ENCODE measurements at places on chromosomes 12 and 14.

GRCh38 chr14:93195316-93195999 lies 10.3 kb downstream of the LYSET start:
- DNase-seq, result no peak

- DNase-seq, result no peak
Observed at GRCh38 chr12:108483213-108484059, 31.6 kb upstream of the FICD start.

- DNase-seq, result peak; percentile 61
Observed at GRCh38 chr12:88723219-88723618, 142.9 kb upstream of the KITLG start.

DNA sequence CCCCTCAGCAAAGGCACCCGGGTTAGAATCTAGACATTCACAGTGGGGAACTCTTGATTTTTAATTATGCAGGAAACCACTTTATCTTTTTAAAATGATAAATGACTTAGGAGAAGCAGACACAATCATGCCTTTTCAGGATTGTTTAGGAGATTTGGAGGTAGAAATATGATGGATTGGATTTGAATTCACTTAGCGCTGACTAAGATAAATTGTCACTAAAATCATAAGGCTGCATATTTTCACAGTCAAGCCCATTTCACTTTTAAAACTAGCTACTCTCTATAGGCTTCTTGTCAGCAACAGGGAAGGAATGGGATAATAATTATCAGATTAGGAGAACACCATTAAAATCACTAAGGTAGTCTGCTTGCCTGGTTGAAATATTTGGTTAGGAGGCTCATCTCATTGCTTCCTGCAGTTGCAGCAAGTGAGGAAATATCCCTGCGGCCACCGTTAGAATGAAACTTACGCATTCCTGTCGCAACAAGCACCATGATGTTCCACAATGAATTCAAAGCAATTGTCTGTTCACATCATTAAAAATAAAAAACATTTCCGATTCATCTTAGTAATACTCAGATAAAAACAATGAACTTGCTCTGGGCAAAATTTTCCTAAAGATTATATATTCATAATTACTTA lies 31.9 kb downstream of the DACT1 start:
- DNase-seq, result no peak

- DNase-seq, result peak; percentile 80
Observed at GRCh38 chr14:97077253-97077653, 280.1 kb downstream of the VRK1 start.

DNA sequence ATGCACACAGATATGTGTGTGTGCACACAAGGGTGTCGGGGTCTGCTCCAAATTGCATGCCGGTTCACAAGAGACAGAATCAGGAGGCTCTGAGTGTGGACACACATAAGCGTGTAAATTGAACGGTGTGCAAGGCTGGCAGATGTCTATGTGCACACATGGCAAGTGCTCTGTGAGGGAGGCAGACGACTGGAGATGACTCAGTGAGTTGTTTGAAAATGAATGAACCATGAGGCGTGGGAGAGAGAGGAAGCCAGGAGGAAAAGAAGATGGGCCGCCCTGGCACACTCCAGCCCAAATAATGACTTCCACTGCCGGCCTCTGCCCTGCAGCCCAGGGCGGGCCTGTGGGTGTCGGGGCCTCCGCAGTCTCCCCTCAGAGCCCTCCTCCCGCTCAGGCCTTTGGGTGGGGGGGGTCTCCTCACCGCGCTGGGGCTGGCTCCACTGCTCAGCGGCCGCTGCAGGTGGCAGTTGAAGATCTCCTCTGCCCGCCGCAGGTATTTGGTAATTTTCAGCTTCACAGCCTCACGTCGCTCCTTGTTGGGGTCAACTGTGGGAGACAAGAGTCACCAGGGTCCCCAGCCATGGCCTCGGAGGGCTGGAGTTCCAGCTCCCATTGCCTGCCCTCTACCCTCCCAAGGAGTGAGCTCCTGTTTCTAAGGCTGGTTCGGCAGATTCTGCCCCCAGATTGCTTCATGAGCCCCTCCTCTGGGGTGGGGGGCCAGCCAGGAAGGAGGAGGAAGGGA lies 3.5 kb downstream of the RPS6KL1 start:
- DNase-seq, result no peak

- peak; percentile 72 for DNase-seq
Observed at GRCh38 chr14:61894452-61895077, 132.3 kb downstream of the SNAPC1 start.

DNA sequence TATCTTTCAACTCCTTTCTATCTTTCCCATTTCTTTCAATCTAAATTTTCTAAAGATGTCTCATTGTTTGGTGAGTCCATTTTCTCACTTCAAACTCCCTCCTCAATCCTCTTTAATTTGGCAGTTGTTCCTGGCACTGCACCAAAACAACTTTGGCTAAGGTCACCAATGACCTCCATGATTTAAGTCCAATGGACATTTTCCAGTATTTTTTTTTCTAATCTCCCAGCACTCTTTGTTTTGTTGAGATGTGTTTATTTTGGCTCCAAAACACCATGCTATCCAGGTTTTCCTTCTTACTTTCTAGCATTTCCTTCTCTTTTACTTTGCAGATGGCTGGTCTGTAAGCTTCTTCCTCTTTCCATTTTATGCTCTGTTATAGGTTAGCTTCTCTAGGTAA lies 42.5 kb upstream of the OTOGL start:
- DNase-seq, result peak; percentile 35

DNA sequence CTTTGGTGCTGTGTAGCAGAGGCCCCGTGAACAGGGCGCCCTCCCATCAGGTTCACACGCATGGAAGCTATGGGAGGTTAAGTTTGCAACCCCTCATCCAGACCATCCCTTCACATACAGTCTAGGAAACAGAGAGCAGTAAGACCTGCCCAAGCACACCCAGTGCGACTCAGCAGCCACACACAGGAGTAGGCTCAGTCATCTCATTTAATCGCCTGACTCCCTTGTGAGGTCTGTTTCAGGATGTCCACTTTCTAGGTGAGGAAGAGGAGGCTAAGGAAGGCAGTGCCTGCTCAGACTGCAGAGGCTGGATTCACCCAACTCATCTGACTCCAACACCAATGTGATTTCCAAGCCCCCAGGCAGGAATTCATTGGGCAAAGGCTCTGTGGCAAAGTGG lies 11.9 kb downstream of the BDKRB1 start:
- no peak for DNase-seq

GRCh38 chr12:105805730-105806399 lies 332.9 kb downstream of the NUAK1 start:
- no peak for DNase-seq

DNA sequence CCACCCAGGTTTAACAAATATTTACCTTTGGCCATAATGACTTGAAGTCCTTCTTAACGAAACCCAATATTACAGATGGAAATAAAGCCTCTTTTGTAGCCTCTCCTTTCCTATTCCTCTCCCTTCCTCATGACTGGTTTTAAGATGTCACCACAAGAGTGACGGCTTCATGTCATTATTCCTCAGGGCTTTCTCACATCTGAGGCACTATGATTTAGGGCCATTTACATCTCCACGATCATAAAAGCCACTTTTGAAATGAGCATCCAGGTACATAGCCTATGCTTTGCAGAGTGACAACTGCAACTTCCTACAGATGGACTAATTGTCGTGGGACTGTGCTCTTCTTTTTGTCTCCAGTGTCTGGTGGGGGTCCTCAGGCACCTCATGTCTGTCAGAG lies 32.3 kb upstream of the DACT1 start:
- no peak for DNase-seq

DNA sequence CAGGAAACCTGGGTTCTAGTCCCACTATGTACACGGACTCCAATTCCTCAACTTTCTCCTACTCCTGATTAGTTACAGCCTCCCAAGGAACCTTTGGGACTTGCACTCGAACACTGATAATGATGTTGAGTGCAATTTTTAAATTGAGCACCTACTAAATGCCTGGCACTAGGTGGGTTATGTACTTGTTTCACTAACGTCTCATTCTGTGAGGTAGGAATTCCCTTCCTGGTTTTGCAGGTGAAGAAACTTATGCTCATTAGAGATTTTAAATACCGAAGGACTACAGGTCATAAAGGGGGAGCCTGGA lies 536 bp downstream of the PARPBP start:
- DNase-seq, result no peak

- DNase-seq, result no peak
Observed at GRCh38 chr12:25684070-25684469, 131.0 kb upstream of the LMNTD1 start.

GRCh38 chr12:103813949-103814348 lies 27.1 kb downstream of the NT5DC3 start:
- no peak for DNase-seq

GRCh38 chr12:62647586-62647985 lies 181.0 kb downstream of the MON2 start:
- no peak for DNase-seq

DNA sequence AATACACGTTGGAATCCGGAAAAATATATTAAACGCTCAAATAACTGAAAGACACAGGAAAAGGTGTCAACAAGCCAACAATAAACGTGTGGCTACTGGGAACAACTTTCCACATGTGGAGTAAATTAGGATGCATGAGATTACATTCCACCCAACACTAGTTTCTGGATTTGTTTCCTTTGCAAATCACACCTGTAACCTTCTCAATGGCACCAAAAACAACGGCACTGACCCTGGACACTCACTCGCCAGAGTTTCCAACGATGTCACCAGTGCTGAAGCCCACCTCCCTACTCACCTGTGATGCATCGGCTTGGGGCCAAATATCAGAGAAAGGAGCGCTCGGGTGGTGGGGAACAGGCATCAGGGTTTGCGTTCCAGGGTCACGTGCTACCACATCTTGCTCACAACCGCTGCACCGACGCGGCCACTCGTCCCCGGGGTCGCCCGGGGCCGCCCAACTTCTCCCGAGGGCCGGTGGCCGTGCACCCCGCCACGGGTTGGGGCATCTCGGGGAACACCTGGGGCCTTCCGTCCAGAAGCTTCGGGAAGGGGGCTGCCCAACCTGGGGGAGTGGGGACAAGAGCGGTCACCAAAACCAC lies 629 bp downstream of the PRDM4 start:
- DNase-seq, result no peak

GRCh38 chr12:99695050-99695449 lies 47.5 kb downstream of the GARIN6 start:
- DNase-seq, result no peak

GRCh38 chr12:88145567-88146505 lies 3.7 kb downstream of the TMTC3 start:
- no peak for DNase-seq

DNA sequence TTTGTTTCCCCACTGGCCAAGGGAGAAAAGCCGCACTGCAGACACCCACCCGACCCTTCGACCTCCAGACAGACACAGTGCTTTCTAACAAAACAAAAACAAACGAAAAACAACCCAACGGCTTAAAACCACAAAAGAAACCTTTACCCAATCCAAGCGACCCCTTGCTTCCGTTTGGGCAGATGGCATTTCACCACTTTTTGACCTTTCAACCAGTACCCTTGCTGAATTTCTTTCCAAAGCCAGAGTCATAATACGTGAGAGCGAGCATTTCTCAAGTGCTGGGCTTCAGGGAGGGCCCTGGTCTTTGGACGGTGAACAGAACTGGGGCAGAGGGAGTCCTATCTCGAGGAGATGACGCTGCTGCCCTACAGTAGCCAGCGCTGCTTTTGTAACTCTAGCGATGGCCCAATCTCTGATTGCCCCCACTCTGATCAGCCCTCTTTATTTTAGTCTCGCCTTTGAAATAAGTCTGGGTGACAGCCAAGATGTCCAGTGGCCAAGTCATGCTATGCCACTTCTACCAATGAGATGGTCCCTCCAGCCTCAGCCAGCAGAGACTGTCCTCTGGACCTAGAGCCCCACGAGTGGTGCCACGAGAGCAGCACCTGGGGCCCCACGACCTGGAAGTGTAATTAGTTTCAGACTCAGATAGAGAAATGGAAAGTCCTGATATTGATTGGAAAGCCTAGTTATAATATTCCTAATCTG lies 21.9 kb upstream of the ADIPOR2 start:
- DNase-seq, result no peak

- no peak for DNase-seq
Observed at GRCh38 chr14:94119071-94119470, 8.5 kb downstream of the IFI27 start.

- no peak for DNase-seq
Observed at GRCh38 chr12:89791286-89791685, 82.6 kb upstream of the ATP2B1 start.

DNA sequence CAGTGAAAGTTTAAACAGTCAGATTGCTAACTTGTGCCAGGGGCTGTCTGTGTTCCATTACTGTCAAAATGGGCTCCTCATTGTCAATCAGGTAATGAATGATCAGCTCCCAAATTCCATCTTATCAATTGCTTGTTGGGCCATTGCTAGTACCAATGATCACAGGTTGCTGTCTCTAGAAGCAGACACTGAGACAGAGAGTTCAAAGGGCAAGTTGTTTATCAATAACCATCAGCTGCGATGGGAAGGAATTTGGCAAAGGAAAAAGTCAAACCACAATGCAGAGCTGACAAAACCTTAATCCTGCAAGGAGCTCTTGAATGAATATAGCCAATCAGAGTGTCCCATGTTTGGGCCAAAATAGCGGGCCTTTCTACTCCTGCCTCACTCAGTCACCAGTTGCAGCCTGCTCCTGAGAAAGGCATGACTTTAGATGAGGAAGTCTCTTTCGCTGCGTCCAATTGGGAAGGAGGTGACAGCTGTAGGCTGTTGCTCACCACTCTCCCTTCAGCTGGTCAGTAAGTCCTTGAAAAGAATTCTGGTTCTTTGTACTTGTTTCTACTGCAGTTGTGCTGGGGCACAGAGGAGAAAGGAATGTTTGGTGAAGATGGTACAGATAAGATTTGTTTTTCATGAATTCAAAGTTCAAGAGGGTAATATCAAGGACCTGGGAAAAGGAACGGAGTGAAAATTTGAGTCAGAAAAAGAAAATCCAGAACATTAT lies 179.2 kb upstream of the PDE3A start:
- no peak for DNase-seq

- DNase-seq, result no peak
Observed at GRCh38 chr12:128507470-128507869, 240.5 kb downstream of the TMEM132C start.

DNA sequence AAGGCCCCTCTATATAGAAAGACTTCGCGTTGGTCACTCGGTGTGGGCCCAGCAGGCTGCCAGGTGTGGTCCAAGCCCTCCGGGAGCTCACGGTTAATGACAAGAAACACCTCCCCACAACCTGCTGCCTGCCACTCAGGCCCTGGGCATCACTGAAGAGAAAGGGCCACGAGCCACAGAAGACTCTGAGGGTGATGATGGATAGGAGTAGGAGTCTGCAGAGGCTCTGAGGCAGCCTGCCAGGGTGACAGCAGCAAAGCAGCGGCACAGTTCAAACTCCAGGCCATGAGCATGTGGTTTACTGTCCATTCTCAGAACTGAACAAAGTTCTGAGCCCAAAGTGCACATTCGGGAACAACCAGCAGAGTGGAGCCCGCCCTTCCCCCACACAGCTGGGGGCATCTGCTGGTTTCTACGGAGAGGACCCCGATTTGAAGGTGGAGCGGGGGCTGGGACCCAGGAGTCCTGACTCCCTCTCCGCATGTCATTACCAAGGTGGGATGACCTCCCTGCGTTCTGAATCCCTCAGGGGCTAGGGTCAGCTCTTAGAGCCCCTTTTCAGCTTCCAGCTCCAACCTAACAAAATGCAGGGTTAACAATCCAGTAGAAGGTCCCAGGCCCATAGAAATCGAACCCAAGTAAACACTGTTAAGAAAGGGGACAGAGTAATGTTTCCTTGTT lies 65.8 kb downstream of the VWF start:
- DNase-seq, result no peak
